HFFc6 (cell line): ENCODE measurements at places on chromosomes 3 and 15. TPM values are rescaled to one million over a fixed set of nuclear protein-coding genes. Genes with fewer than 3 reads are reported as not detected.
A peak's percentile ranks its signal among the peaks of the same experiment; 100 is the strongest.

- no peak for DNase-seq
Measured at GRCh38 chr15:97874139-97874538, 86.4 kb upstream of the ARRDC4 start.

- peak; percentile 61 for DNase-seq
Measured at GRCh38 chr3:42831321-42831713, 22.1 kb downstream of the ACKR2 start.

DNA sequence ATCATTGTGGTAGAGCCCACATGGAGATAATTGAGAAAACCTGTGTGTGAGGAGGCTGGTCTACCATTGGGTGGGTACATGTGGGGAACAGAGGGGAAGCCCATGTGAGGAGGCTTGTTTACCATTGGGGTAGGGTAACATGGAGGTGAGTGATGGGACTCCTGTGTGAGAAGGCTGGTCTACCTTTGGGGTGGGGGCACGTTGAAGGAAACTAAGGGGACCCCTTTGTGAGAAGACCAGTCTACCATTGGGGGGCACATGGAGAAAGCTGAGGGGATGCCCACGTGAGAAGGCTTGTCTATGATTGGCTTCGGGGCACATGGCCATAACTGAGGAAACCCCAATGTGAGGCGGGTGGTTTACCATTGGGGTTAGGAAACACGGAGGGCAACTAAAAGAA lies 158.5 kb downstream of the FBLN2 start:
- DNase-seq, result no peak

DNA sequence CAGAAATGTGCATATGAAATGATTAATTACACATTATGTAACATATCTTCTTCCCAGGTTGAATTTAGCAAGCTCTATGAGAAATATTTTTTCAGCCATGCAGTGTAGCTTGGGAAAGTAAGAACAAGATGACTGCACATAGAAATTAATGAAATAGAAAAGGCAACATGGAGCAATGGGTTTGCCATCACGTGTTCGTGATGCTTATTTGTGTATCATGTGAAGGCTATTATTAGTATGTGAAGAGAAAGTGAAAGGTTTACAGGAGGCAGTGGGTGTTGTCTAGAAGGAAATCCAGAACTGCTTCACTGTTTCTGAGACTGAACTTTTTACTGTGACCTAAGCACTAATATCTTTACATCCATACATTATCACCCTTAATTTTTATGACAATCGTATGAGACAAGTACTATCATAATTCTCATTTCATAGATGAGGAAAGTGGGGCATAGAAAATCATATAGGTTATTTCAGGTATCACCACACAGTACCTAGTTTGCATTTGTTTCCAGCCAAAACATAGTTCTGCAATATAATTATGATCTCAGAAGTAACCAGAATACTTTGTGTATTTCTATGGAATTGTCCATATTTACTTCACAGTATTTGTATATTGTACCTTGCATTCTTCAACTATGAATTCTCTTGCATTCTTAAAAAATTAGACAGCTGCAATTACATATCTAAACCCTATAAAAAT lies 14.9 kb downstream of the SERPINI1 start:
- DNase-seq, result no peak

NAA50 gene
- total RNA-seq, result 143 to 178 TPM (median 171 TPM) in 3 replicates

GRCh38 chr3:29646043-29646442 lies 365.2 kb downstream of the RBMS3 start:
- no peak for DNase-seq

GRCh38 chr15:63020759-63021430 lies 21.7 kb upstream of the TPM1 start:
- DNase-seq, result no peak

GRCh38 chr3:37229291-37229690 lies 54.9 kb upstream of the LRRFIP2 start:
- DNase-seq, result no peak

DNA sequence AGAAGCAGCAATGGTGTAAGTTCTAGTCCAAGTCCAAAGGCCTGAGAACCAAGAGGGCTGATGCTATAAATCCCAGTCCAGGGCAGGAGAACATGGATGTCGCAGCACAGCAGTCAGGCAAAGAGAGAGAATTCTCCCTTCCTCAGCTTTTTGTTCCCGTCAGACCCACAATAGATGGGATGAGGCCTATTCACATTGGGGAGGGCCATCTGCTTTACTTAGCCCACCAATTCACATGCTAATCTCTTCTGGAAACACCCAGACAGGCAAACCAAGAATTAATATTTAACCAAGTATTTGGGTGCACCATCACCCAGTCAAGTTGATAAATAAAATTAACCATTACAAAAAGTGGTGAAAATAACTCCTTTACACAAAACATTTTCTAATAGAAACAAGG lies 511.7 kb upstream of the UBE2E2 start:
- no peak for DNase-seq

MCF2L2 gene
- total RNA-seq, result not detected in 3 replicates

GRCh38 chr15:72141171-72142084 lies 23.2 kb downstream of the SENP8 start:
- no peak for DNase-seq

DNA sequence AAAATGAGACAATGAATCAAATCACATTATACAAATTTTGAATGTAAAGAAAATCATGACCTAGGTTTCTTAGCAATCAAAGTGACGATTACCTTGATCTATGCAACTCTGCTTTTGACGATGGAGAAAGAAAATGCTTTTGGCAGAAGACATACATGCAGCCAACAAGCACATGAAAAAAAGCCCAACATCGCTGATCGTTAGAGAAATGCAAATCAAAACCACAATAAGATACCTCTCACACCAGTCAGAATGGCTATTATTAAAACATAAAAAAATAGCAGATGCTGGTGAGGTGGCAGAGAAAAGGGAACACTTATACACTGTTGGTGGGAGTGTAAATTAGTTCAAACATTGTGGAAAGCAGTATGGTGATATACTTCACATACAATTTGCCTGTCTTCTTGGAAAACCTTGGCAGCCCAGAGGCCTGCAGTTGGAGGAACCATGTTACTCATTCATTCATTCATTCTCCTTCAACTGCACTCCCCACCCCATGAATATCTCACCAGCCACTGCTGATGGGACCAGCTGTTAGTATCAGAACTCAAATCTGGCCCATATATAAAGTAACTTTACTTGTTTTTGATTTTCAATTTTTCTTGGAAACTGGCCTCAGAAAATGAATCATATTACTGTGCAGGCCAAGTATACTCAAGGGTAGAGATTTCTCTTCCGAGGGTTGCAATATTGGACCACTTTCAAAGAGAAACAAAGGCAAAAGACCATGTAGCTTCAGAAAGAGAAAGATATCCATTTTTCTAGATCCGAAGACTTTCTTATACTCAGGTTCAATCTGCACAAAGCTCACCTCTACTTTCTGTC lies 358.6 kb upstream of the ARHGEF26 start:
- DNase-seq, result no peak

- DNase-seq, result no peak
Measured at GRCh38 chr3:51986010-51986947, 2.9 kb downstream of the ACY1 start.

GRCh38 chr3:155676252-155676981 lies 68.5 kb downstream of the PLCH1 start:
- peak; percentile 63 for DNase-seq

GRCh38 chr15:44194323-44195150 lies 534 bp downstream of the FRMD5 start:
- peak; percentile 29 for DNase-seq

GRCh38 chr3:62688050-62688449 lies 187.2 kb downstream of the CADPS start:
- peak; percentile 4 for DNase-seq

DNA sequence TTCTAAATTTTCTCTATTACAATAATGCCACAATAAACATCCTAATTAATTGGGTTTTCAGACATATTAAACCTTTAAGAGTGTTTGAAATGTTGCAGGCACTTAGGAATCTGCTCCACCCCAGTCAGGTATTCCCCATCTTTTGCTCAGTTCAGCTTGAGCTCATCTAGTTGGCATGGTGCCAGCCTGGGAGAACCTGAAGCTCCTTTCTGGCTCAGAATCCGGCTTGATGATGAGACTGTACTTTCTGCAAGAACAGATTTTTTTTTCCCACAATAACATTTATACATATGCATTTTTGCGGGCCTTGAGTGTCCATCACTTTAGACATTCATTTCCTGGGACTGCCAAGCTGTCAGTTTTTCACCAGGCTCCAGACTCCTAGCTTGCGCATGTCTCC lies 7.7 kb upstream of the OXSR1 start:
- DNase-seq, result no peak

- DNase-seq, result no peak
Measured at GRCh38 chr3:8548502-8549275, 47.1 kb downstream of the LMCD1 start.

CAMKV gene
- not detected in 2 replicates for total RNA-seq

SPESP1 gene
- 0.75 to 8.8 TPM (median 1.0 TPM) in 3 replicates for total RNA-seq

DISP2 gene
- total RNA-seq, result 0.19 to 0.83 TPM (median 0.44 TPM) in 3 replicates

DNA sequence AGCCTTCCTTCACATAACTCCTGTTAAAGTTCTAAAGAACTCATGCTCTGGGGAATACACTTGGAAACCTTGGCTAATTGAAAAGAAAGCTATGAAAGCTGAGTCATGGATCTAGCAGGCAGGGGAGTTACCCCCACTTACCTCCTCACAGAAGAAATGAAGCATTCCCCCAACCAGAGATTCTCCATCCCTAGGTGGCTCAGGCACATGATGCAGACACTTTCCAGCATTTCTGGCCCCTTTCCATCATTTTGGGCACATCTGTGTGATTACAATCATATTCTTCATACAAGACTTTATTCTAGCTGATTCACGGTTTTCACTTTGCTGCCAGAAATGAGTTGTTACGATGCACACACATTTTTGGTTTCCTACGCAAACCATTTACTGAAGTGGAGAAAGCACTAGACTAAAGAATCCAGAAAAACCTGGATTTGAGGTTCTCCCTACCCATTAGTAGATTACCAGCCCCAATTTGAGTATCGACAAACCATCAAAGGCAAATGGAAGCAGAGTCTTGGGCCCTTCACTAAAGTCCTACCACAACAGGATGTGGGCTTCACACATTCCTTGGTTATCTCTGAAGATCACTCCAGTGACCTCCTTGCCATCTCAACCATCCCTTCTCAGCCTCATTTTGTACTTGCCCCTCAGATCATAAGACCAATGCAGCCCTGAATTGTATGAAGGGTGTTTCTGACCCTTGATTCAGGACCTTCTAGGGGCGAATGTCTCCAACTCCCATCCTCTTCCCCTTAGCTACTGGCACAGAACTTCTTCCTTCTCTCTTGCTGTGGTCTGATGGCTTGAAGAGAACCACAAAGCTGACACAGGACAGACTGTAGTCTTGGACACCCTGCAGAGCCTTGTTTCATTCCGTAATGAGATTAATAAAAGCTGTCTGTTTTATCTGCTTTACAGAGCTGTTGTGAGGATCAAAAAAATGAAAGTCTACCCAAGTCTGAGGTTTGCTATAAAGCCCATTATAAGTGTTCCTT lies 42.5 kb upstream of the SNRK start:
- DNase-seq, result peak; percentile 41

- DNase-seq, result no peak
Measured at GRCh38 chr3:18835021-18835420, 313.3 kb upstream of the KCNH8 start.

DNA sequence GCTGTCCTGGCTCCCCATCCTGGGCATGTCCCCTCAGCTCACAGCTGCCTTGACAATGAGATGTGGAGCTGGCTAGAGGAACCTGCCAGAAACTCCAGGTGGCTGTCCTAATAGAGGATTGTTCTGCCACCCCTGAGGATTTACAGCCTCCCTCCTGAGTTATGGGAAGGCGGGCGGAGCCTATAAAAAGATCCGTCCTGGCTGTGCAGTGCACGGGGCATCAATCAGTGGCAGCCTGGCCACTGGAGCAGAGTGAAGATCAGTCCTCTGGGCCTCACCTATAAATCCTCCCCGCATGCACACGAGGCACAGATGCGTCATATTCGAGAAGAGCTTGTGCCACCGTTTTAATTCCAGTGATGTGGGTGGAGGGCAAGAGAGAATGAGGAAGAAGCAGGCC lies 90.0 kb downstream of the MEGF11 start:
- DNase-seq, result no peak

GOLGA8Q gene
- 0.15 TPM in 1 of 3 replicates, not detected in the others for total RNA-seq

DNA sequence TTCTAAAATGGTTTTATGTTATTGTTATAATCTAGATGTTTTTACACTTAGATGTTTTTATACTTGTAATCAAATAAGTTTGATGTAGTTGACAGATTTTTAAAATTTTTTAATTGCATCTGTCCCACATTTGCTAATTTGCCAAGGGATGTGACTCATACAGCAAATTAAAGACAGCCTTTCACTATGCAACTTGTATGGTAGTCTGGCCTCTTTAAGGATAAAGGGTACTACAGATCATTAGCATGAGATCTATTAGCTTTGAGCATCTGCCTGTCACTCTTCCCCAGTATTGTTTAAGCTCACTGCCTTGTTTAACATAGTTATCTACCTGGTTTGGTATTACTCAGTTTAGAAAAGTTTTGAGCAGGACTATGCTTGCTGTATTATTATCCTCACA lies 83.0 kb downstream of the NPTN start:
- no peak for DNase-seq

DNA sequence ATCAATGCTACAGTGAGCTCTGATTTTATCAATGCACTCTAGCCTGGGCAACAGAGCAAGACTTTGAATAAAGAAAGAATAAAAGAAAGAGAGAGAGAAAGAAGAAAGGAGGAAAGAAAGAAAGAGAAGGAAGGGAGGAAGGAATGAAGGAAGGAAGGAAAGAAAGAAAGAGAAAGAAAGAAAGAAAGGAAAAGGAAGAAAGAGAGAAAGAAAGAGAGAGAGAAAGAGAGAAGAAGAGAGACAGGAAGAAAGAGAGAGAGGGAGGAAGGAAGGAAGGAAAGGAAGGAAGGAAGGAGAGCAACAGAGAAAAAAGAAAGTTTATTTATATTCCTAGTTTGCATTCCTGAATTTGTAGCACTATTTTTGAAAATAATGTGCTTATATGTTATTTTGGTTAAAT lies 52.3 kb upstream of the ITGA11 start:
- DNase-seq, result no peak

DNA sequence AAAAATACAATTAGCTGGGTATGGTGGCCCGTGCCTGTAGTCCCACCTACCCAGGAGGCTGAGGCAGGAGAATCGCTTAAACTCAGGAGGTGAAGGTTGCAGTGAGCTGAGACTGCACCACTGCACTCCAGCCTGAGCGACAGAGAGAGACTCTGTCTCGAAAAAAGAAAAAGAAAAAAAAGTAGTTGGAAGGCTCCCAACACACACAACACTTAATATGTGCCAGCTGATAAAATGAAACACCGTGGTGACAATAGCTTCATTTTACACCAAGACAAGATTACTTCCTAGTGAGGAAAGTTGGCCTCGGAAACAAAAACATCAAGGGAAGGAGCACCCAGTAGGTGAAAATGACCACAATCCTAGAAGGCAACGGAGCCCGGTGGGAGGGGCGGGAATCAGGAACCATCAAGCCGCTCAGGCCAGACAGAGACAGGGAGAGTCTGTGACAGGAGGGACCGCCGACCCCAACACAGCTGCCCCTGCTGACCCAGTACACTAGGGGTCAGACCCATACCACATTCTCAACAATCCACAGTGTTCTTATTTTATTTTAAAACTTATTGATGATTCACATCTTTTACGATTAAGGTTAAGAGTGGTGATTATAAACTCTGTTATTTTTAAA lies 54.5 kb upstream of the OCA2 start:
- DNase-seq, result no peak

- DNase-seq, result no peak
Measured at GRCh38 chr3:142216321-142216720, 9.1 kb downstream of the GK5 start.

GRCh38 chr3:59311231-59311630 lies 261.4 kb upstream of the CFAP20DC start:
- no peak for DNase-seq

SI gene
- total RNA-seq, result not detected in 3 replicates

- no peak for DNase-seq
Measured at GRCh38 chr3:42275217-42275616, 9.2 kb upstream of the CCK start.

GRCh38 chr15:100341750-100342560 lies at the start of gene ADAMTS17:
Gene ADAMTS17, minus strand, starts transcription at chr15:100341975. Its CDS starts 76 bp downstream, at chr15:100341899.
- DNase-seq, result no peak
